ENCODE measurements at places on chromosomes 16 and 17.

- no peak for DNase-seq
Measured at GRCh38 chr17:33929181-33929724, 325.8 kb upstream of the CCL2 start.

DNA sequence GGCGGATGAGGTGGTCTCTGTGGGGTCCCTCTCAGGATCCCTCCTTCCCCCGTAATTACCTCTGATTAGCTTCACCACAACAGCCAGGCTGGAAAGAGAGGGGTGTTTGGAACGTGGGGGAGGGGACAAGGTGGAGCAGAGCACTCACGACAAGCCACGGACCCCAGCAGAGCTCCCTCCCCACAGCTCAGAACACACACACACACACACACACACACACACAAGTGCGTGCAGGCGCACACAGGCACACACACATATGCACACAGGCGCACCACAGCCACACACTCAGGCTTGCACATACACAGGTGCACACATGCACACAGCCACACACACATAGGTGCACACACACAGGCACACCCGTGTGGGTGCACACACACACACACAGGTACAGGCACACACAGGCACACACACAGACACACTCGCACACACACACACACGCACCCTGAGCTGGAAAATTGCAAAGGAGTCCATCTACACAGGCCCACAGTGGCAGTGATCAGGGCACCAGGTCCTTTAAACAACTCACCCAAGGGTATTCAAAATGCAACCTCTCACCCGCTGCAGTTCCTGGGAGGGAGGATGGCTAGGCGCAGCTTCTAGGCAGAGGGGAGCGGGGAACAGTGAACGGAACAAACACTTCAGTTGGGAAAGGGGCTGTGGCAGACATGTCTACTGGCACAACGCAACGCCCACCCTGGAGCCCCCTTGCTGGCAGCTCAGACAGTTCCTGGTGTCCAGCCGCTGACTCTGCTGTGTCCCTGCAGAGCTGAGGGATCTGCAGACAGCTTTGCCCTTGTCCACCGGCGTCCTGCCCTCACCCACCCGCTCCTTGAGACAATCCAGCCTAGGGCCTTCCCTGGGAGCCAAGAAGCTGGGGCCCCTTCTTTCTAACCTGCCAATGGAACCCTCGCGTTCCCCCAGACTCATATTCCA, 59.9 kb upstream of the DLX4 start:
- DNase-seq, result no peak

DNA sequence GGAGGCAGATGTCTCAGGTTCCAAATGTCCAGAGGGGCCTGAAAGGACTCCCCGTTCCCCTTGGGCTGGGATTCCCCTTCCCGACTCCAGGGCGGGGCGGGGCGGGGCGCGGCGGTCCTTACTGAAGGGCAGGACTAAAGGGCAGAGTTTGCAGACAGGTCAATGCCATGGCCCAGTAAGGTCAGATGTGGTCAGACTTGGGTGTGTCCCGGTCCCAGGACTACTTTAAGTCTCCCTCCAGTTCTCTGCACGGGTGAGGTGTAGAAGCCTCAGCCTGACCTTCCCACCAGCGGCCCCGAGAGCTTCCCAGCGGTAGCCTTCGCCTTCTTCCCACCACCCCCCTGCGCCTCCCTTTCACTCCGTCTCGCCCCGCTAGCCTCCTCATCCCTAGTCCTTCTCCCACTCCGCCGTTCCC, 532 bp downstream of the KDM6B start:
- DNase-seq, result peak; percentile 53

DNA sequence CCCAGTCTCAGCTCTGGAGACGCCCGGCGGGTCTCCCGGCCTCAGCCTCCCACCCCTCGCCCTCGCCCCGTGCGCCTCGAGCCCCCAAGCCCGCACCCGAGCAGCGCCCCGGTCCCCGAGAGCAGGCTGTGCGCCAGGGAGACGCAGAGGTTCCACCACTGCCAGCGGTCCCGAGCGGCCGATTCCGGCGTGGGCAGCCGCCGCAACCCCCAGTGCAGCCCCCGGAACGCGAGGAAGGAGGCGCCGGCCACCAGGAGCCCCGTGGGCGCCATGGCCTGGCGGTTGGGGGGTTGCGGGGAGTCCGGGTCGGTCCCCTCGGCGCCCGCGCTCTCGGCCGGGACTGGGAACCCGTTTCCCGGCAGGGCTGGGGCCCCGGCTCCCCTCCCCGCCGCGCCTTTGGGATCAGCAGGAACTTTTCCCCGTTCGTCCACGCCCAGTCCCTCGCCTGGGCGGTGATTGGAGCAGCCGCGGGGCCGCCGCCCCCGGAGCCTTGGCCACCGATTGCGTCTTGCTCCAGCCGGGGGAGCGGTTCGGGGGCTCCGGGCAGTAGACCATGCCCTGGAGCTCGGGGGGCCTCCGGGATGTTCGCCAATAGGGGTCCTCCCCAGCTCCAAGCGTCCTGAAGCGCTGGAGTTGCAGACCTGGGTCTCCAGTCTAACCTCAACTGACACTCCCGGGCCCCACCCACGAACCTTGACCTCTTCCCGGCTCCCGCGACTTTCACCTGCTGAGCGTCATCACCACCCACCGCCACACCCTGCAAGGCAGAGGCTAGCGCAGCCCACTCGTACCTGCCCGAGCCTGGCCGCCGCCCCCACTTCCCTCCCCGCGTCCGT, at the start of gene TLCD2:
TLCD2 (minus strand) TSS at position 407 of the 836 bp plus-strand sequence; CDS start at position 272, 135 bp downstream.
- peak; percentile 89 for DNase-seq
